ENCODE measurements at places on chromosomes 16 and 17.

DNA sequence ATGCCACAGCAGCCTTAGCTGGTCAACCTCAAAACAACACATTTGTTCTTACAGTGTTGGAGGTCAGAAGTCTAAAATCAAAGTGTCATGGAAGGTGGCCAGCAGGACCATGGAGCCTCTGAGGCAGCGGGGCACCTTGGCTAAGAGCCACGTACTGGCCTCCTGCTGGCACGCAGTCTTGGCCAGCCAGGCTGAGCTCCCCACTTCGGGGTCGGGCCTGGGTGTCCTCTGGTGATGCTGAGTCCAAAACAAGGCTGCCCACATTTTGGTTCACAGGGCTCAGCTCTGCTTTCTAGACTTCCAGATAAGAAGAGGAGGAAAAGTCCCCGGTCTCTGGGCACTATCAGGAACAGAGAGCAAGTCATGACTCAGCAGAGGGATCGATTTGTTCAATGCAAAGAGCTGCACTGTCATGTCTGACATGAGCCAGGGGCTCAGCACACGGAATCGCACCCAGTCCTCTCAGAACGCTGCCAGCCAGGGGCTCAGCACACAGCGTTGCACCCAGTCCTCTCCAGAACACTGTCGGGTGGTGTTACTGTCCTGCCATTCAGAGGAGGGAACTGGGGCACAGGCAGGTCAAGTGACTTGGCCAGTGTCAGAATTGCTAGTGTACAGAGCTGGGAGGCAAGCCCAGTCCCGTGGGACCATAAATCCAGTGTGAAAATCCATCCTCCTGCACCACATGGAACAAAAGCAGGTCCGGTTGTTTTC, 2.5 kb downstream of the LGALS9 start:
- no peak for DNase-seq

- no peak for DNase-seq
Observed at GRCh38 chr17:50840311-50840851, 5.0 kb downstream of the WFIKKN2 start.

DNA sequence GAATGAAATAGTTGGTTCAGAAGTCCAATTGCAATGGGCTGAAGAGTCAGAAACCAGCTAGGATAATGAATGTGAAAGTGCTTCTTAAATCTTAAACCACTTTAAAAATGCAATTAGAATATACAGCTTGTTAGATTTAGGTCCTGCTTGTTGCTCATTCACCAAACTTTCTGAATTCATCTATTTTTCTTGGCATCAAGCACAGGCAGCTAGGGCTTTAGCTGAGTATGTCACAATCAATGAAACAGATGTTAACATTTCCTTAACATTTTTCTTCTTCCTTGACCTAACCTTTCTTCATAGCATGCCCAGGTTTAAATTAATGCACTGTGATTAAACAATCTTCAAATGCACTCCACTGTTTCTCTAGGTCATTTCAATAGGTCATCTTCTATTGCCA, 14.4 kb downstream of the KIF2B start:
- no peak for DNase-seq

- no peak for DNase-seq
Observed at GRCh38 chr16:85178006-85178591, 65.8 kb upstream of the CIBAR2 start.

GRCh38 chr17:50170662-50171370, 5.0 kb downstream of the SGCA start:
- no peak for DNase-seq

GRCh38 chr17:59373882-59374495, 42.5 kb downstream of the YPEL2 start:
- no peak for DNase-seq

- peak; percentile 24 for DNase-seq
Observed at GRCh38 chr17:21286066-21286770, 1.7 kb downstream of the MAP2K3 start.

DNA sequence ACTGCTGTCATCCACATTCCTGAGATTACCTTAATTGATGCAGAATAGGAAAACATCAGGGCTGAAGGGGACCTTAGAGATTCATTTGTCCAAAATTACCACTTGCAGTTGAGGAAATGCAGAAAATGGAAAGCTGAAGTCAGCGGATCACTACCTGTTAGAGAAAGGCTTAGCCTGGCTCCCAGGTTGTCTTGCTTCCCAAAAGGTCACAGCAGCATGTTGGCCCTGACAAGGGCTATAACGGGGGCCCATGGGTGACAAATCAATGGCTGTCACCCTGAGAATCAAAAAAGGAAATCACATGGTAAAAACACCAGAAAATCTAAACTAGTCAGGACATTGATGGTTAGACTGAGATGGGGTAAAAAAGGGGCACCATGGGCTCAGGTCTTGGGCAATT, 51.7 kb downstream of the HLF start:
- no peak for DNase-seq

DNA sequence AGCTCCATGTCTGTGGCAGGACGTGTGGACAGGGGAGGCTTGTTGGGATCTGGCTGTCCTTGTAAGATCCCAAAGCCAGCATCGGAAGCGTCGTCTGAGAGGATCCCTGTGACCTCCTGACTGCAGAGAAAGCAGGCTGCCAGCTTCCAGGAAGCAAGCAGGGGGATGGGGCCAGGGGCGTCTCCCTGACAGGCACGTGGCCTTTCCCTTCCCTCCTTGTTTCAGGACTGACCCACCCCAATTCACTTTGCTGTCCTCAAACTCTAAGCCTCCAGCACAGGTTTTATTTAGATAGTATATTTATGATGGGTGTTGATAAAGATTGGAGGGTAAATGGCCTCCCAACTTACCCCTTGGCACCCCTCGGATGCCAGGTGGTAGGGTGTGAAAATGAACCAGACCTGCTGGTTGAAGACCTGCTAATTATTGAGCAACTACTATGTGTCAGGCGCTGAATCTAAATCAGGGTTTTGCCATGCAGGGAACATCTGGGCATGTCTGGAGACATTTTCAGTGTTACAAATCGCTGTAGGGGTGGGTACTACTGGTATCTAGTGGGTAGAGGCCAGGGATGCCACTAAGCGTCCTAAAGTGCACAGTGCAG, 24.5 kb downstream of the SOCS1 start:
- DNase-seq = no peak

DNA sequence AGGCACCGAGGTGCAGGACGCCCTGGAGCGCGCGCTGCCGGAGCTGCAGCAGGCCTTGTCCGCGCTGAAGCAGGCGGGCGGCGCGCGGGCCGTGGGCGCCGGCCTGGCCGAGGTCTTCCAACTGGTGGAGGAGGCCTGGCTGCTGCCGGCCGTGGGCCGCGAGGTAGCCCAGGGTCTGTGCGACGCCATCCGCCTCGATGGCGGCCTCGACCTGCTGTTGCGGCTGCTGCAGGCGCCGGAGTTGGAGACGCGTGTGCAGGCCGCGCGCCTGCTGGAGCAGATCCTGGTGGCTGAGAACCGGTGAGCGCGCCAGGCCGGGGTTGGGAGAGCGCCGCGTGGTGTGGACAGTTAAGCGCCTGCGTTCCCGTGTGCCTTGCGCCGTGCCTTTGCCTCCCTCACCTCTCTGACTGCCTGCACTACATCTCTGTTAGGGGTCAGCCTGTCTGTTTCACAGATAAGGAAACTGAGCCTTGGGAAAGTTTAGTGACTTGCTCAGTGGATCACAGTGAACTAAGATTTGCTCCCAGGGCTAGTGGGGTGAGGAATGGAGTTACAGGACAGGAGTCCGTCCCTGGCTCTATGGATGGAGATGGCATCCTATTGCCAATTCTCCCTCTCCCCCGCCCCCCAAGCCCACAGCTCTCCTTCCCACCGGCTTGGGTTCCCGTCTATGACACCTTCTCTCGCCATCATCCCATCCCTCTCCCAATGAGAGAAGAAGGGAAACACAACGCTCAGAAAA, 880 bp downstream of the SARM1 start:
- peak; percentile 19 for DNase-seq

- DNase-seq = no peak
Observed at GRCh38 chr17:77854083-77854758, 104.3 kb upstream of the TNRC6C start.

- no peak for DNase-seq
Observed at GRCh38 chr17:21756856-21757619, 64.7 kb downstream of the KCNJ18 start.

- DNase-seq = no peak
Observed at GRCh38 chr17:19703106-19703827, 13.1 kb downstream of the SLC47A2 start.

- no peak for DNase-seq
Observed at GRCh38 chr16:89697616-89698331, 3.7 kb downstream of the SPATA2L start.

- no peak for DNase-seq
Observed at GRCh38 chr17:57685499-57686132, 59.5 kb downstream of the CCDC182 start.

DNA sequence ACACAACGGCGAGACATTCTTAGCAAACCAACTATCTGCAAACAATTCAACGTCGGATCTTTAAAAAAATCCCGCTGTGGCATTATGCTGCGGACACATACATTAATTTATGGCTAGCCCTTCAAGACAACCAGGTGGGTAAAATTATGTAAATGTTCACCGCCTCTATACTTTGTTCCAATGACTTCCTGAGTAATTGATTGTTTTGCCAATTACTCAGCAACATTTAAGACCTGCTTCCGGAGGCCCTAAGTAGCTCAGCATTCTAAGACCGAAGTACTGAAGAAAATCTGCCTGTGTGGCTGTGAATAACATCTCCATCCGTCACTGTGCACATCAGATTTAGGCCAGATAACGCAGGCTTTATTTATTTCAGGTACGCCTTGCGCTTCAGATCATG, 23.3 kb downstream of the QPRT start:
- no peak for DNase-seq

- DNase-seq = no peak
Observed at GRCh38 chr16:762595-763268, 2.2 kb downstream of the MSLN start.

DNA sequence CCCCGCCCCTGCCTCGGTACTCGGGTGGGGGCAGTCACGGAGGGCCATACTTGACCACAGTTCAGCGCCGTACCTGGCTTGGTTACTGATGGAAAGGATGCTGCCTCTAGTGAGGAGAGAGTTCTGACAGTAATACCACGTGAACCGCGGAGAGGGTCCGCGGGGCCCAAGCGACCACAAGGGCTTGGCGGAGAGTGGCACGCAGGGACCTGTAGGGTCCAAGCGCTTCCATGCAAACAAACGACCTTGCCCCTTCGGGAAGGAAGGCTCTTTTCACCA, 9.2 kb downstream of the KDM6B start:
- no peak for DNase-seq

GRCh38 chr17:75152922-75153779, 1.2 kb downstream of the JPT1 start:
- peak; percentile 36 for DNase-seq

GRCh38 chr17:79261355-79262072, 186.9 kb downstream of the ENGASE start:
- DNase-seq = no peak
